Cardiac muscle cell (in vitro differentiated cells and primary cell): ENCODE measurements at places on chromosomes 1 and 21. TPM values are rescaled to one million over a fixed set of nuclear protein-coding genes. Genes with fewer than 3 reads are reported as not detected.
A peak's percentile ranks its signal among the peaks of the same experiment; 100 is the strongest.

- DNase-seq: no peak
Observed at GRCh38 chr1:170306513-170306910, 160.8 kb downstream of the NTMT2 start.

DNA sequence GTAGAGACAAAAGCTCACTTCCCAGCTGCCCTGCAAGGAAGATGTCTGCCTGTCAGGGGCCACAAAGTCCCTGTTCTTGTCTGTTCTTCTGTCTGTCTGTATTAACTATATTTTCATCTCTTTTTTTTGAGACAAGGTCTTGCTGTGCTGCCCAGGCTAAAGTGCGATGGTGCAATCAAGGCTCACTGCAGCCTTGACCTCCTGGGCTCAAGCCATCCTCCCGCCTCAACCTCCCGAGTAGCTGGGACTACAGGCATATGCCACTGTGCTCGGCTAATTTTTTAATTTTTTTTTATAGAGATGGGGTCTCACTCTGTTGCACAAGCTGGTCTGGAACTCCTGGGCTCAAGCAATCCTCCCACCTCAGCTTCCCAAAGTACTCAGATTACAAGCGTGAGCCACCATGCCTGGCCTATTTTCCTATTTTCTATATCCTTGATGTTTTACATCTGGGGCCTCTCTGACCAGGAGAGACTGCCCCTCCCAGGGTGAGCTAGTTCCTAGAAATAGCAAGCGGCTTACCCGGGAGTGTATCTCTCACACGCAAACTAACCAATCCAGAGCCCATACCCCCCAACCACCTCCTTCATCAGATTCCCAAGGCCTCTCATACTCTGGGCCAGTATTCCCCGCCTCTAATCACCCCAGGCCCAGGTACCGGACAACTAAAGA is 5.4 kb upstream of the KLHDC7A start:
- no peak for DNase-seq

- DNase-seq: no peak
Observed at GRCh38 chr1:21843208-21843607, 31.1 kb downstream of the LDLRAD2 start.

DNA sequence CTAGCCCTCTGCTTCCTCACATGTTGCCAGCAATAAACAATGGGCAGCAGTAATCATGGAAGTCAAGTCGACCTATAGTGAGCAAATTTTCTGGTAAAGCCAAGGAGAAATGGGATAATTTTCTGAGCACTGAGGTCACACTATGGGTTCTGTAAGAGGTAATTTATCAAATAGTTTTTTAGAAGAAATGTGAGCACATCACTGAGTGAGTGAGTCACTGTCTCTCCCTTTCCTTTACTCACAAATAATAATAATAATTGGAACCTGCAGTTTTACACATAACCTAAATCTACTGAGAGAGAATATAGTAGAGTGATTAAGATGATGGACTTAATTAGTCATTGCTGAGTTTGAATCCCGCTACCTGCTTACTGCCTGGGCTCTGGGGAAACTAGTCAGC is 23.6 kb downstream of the SLC35F3 start:
- DNase-seq: no peak

DNA sequence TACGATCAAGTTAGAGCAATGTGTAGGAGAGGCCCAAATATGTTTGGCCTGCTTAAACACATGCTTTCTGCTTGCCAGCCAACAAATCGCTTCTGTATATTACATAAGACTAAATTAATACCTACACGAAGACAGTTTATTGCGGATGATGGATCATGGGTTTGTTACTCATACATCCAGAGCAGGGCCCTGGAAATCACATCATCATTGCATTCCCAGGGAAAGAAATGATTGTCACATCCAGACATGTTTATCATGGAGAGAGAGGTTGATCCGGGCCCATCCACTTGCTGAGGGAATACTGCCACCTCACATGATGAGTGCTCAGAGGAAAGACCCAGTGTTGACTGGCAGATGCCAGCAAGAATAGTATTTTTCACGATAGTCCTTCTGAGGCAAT is 282.6 kb downstream of the NUF2 start:
- DNase-seq: no peak

- no peak for DNase-seq
Observed at GRCh38 chr1:19254416-19254815, 2.8 kb downstream of the MRTO4 start.

GRCh38 chr1:56216218-56216617 is 363.1 kb downstream of the PLPP3 start:
- no peak for DNase-seq

DNA sequence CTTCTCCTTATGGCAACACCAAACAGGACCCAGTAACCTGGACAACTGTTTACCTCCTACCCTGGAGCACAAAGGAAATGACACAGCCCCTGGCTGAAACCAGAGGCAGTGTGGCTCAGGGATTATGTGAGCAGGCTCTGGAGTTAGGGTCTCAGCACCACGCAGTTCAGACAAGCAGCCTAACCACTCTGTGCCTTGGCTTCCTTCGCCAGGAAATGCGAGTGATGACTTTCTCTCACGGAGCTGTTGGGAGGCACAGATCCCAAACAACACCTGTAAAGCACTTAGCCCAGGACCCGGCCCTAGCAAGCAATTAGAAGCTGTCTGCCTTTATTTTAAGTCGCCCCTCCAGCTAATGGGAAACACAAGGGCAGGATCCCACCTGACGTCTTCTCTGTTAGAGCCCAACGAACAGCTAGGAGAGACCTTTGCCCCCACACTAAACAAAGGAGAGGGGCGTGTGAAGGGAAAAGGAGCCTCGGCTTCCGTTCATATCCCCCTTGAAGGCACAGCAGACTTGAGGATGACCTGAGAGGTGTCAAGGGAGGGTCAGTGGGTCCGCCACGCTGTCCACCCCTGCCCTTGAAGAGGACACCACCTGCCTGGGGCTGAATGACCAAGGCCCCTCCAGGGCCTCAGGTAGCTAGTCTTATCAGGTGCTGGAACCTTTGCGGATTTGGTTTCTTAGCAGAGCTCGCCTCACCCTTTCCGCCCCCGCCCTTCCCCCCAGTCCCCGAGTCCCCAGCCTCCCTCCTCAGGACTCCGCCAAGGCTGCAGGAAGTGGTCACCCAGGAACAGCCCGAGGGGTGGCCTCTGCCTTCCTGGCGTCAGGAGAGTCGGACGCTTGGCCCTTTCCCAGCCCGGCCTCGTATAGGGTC is 860 bp downstream of the TMEM63A start:
- peak; percentile 47 for DNase-seq

DNA sequence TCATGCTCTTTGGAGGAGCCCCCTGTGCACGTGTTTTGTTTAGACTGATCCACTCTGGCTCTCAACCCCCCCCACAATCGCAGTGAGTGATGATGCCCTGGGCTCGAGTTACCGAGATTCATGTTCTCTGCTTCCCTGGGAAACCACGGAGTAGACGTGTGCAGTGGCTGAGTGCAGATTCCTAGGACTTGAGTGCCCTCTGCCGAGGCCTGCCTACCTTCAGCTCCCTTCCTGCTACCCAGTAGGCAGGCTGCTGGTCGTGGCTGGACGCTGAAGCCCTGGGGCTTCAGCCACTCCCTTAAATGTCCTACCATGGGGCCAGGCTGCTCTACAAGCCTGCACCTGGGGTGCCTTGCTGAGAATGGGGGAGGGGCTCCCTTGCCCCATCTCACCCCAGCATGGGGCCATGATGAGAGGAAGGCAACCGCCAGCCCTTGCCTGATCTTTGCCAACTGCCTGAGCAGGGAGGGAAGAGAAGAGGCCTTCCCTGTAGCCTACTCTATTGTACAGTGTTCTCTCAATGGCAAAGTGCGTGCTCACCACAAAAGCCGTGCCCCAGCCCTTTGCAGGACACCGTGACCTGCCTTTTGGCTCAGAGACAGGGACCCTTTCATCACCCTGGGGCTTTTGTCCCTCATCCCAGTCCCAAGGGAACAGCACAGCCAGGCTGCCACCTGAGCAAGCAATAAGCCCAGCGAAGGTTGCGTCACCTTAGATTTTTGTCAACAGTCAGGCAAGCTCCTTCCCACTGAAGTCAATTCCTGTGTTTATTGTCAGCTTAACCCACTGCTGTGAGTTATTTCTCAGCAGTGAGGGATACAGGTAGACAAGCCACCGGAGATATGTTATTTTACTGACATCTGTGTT is 4.1 kb upstream of the GRIK3 start:
- peak; percentile 12 for DNase-seq

The CLDN14 gene
- total RNA-seq: not detected in 2 replicates
